GM13976 (cell line): ENCODE measurements at places on chromosomes 5 and 9.

DNA sequence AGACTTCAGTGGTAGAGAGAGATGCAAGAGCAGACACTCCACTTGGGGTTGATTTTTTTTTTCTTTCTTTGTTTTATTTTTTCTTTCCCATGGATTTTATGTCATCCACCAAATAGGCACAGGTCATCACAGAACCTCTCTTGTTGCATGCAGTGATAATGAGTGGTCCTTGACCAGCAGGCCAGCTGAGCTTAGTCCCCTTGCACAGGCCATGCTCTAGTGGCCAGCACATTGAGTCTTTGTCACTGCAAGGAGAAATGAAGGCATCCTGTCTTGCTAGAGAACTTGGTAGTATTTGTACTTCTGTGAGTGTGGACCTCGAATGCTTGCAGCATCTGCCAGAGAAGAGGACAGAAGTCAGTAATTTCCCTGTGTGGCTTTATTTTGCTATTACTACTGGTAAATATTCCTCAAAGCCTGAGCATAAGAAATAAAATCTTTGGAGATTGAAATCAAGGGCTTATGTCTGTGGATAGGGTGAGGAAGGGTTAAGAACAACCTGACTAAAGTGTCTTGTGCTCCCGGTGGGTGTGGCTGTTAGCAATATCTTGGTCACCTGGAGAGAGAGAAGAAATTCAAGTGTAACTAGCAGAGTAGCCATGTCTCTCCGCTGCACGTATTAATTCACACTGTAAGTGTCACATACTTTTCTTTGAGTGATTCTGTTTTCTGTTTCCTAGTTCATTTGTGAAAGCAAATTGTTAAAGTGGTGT, 45.3 kb upstream of the NCS1 start:
- no peak for DNase-seq

- no peak for DNase-seq
Observed at GRCh38 chr5:132802044-132802684, 10.9 kb upstream of the SOWAHA start.

GRCh38 chr5:82448374-82448773, 170.2 kb upstream of the RPS23 start:
- DNase-seq = no peak

GRCh38 chr5:111853748-111854147, 96.8 kb upstream of the NREP start:
- DNase-seq = no peak
